ENCODE measurements at places on chromosomes 3 and 15. TPM values are rescaled to one million over a fixed set of nuclear protein-coding genes. Genes with fewer than 3 reads are reported as not detected.
A peak's percentile ranks its signal among the peaks of the same experiment; 100 is the strongest.

DNA sequence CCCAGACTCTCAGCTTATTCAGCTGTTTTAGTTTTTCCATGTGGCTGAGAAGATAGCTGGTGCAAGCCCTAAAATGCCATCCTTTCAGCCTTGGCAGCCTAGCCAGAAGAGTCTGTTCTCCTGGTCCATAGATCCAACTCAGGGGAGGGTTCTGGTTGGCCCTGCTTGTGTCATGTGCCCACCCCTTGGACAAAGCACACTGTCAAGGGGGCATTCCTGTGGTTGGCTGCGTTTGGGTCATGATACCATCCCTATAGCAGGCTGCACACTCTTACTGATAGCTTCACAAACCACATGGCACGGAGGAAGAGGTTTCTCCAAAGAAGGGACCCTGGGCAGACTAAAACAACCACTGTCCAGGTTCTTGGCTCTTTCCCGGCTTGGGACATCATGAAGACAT lies 8.4 kb upstream of the FSTL1 start:
- H3K27me3 ChIP-seq: peaks cover 12% of the 10 kb centered on the region
- peaks cover 6% of the 10 kb centered on the region for H3K4me1 ChIP-seq
- no peak overlapping the region for H3K4me3 ChIP-seq
- no peak for DNase-seq

- DNase-seq: no peak
- H3K36me3 ChIP-seq: no peaks in the 10 kb centered on the region
- H3K4me3 ChIP-seq: no peak overlapping the region
- peaks cover 27% of the 10 kb centered on the region for H3K27me3 ChIP-seq
- H3K27ac ChIP-seq: no peak overlapping the region
- H3K4me1 ChIP-seq: no peaks in the 10 kb centered on the region
Measured at GRCh38 chr15:61070111-61070901, 158.8 kb downstream of the RORA start.

- DNase-seq: no peak
- H3K36me3 ChIP-seq: no peaks in the 10 kb centered on the region
Measured at GRCh38 chr15:59996298-59997041, 7.6 kb upstream of the FOXB1 start.

- no peaks in the 10 kb centered on the region for H3K36me3 ChIP-seq
- DNase-seq: no peak
- H3K27me3 ChIP-seq: peaks cover 70% of the 10 kb centered on the region
Measured at GRCh38 chr15:58063614-58064013, 1.9 kb downstream of the ALDH1A2 start.

- no peak overlapping the region for H3K27ac ChIP-seq
- no peak overlapping the region for H3K4me3 ChIP-seq
- no peaks in the 10 kb centered on the region for H3K4me1 ChIP-seq
- no peak for DNase-seq
Measured at GRCh38 chr3:174959556-174960065, 100.5 kb downstream of the NAALADL2 start.

- no peaks in the 10 kb centered on the region for H3K27me3 ChIP-seq
- no peak for DNase-seq
- H3K4me3 ChIP-seq: no peak overlapping the region
Measured at GRCh38 chr3:147216143-147216673, 190.1 kb downstream of the ZIC4 start.

- no peak overlapping the region for H3K4me3 ChIP-seq
- H3K4me1 ChIP-seq: no peaks in the 10 kb centered on the region
- H3K36me3 ChIP-seq: no peaks in the 10 kb centered on the region
Measured at GRCh38 chr15:54707805-54708752, 488.7 kb downstream of the RSL24D1 start.

Gene FGD5
- 0.15 TPM for total RNA-seq

Gene SST
- total RNA-seq: not detected

Gene HRG
- total RNA-seq: not detected

DNA sequence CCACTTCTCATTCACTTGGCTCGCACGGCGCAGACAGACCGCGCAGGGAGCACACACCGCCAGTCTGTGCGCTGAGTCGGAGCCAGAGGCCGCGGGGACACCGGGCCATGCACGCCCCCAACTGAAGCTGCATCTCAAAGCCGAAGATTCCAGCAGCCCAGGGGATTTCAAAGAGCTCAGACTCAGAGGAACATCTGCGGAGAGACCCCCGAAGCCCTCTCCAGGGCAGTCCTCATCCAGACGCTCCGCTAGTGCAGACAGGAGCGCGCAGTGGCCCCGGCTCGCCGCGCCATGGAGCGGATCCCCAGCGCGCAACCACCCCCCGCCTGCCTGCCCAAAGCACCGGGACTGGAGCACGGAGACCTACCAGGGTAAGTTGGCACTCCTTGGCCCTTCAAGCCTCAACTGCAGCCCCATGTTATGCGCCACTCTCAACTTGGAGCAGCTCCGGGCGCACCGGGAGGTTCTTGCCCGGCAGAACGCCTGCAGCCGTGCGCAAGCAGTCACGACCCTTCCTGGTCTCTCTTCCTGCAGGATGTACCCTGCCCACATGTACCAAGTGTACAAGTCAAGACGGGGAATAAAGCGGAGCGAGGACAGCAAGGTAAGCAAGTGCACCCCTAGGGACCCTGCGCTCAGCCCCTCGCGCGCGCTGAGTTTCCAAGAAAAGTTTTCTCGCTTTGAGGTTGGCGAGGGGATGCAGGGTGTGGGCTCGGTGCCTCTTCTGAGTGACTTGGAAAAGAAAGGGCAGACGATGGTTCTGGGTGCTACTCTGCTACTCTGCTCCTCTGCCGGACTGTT lies at the start of gene BHLHE40:
Gene BHLHE40 (plus strand): TSS at position 10 of the 801 bp plus-strand sequence. CDS start 282 bp downstream, at position 292.
- DNase-seq: no peak
- H3K27me3 ChIP-seq: no peaks in the 10 kb centered on the region
- peaks cover 60% of the 10 kb centered on the region for H3K4me1 ChIP-seq
- H3K4me3 ChIP-seq: peak within 1 kb of the TSS; percentile 99
- H3K27ac ChIP-seq: peak within 1 kb of the TSS; percentile 98
- H3K36me3 ChIP-seq: peaks cover 51% of the 10 kb centered on the region

Gene CYP11A1
- total RNA-seq: not detected

Gene DISP2
- 0.60 TPM for total RNA-seq

DNA sequence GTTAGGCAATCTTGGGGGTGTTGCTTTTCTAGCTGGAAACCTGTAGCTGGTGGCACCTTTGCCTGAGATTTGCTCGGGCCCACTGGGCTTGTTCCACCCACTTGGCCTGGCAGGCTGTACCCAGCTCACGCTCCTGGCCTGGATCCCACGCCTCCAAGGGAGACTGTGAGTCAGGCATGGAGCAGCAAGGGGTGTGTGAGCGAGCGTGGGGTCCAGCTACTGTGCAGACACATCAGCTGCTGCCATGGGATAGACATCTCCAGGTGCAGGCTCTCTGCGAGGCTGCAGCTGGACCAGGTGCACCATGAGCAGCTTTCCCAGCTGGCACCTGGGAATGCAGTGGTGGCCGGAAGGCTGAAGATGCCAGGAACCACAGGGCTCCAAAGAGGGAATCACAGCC lies 36.0 kb downstream of the NR1D2 start:
- peaks cover 9% of the 10 kb centered on the region for H3K36me3 ChIP-seq
- H3K4me3 ChIP-seq: no peak overlapping the region
- no peaks in the 10 kb centered on the region for H3K4me1 ChIP-seq
- H3K27ac ChIP-seq: peak overlapping the region; percentile 5

DNA sequence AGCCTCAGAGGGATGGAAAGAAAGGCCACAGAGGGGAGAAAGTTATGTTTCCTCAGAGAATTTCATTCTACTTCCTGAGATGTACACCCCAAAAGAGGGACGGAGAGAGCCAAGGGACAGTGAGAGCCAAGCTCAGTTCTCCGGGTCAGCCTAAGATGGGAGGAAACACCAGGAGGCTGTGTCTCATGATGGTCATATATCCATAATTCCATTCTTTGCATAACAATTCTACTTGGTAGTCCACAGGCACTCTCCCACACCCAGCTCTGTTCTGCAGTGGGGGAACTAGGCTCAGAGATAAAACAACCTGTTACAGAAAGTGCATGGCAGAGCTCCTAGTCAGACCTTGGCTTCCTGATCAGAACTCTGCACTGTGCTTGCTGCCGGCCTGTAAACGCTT lies 54.4 kb downstream of the WDR76 start:
- DNase-seq: no peak
- H3K27ac ChIP-seq: peak overlapping the region; percentile 25
- H3K4me1 ChIP-seq: no peaks in the 10 kb centered on the region
- no peaks in the 10 kb centered on the region for H3K27me3 ChIP-seq

DNA sequence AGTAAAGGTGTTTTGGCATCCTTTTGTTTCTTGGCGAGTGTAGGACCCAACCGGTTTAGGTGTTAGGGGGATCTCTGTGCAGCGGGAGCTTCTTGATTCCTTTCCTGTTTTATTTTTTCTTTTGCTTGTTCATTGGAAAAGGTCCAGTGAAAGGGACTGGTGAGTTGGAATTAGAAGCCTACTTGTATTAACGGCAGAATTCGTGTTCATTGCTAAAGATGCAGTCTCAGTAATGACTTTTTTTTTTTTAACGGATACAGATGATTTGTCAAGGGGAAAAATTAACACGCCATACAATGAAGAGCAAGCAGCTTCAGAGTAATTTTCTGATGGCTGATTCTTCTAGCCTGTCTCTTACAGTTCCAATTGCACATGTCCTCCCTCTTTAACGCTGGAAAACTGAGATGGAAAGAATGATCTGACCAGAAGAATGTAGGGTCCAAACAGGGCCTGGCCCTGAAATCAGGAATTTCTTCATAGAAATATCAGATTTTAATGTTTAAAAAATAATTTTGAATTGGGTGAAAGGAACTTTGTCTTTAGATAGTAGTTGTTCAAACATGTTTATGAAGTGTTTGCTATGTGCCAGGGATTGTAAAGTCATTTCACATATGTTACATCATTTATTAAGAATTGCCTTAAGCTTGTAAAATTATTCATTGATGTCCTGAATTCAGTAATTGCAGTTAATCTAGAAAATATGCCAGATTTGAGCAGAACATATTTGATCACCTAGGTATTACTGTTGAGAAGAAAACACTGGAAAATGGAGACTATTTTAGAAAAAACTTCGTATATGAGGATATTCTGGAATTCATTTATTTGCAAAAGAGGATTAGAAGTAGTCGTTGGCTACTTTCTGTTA lies 1.4 kb downstream of the MAPK6 start:
- DNase-seq: no peak
- peaks cover 14% of the 10 kb centered on the region for H3K36me3 ChIP-seq
- H3K27me3 ChIP-seq: no peaks in the 10 kb centered on the region
- peak overlapping the region; percentile 91 for H3K4me3 ChIP-seq
- H3K4me1 ChIP-seq: peaks cover 32% of the 10 kb centered on the region
- H3K27ac ChIP-seq: peak overlapping the region; percentile 95

- DNase-seq: no peak
- H3K4me1 ChIP-seq: no peaks in the 10 kb centered on the region
- no peak overlapping the region for H3K27ac ChIP-seq
- H3K27me3 ChIP-seq: peaks cover 28% of the 10 kb centered on the region
Measured at GRCh38 chr3:149790268-149790667, 2.1 kb downstream of the ANKUB1 start.

Gene CIDEC
- total RNA-seq: not detected

GRCh38 chr3:126345231-126345630 lies 12.0 kb downstream of the KLF15 start:
- H3K27me3 ChIP-seq: no peaks in the 10 kb centered on the region
- no peaks in the 10 kb centered on the region for H3K36me3 ChIP-seq
- no peak overlapping the region for H3K4me3 ChIP-seq

Gene IL12A
- total RNA-seq: not detected

Gene ANKRD28
- 39.0 TPM for total RNA-seq

GRCh38 chr15:85489773-85490493 lies 109.5 kb downstream of the AKAP13 start:
- peaks cover 21% of the 10 kb centered on the region for H3K36me3 ChIP-seq
- H3K4me3 ChIP-seq: no peak overlapping the region
- no peak overlapping the region for H3K27ac ChIP-seq

Gene KIF15
- total RNA-seq: 73.5 TPM

Gene NR2E3
- not detected for total RNA-seq

DNA sequence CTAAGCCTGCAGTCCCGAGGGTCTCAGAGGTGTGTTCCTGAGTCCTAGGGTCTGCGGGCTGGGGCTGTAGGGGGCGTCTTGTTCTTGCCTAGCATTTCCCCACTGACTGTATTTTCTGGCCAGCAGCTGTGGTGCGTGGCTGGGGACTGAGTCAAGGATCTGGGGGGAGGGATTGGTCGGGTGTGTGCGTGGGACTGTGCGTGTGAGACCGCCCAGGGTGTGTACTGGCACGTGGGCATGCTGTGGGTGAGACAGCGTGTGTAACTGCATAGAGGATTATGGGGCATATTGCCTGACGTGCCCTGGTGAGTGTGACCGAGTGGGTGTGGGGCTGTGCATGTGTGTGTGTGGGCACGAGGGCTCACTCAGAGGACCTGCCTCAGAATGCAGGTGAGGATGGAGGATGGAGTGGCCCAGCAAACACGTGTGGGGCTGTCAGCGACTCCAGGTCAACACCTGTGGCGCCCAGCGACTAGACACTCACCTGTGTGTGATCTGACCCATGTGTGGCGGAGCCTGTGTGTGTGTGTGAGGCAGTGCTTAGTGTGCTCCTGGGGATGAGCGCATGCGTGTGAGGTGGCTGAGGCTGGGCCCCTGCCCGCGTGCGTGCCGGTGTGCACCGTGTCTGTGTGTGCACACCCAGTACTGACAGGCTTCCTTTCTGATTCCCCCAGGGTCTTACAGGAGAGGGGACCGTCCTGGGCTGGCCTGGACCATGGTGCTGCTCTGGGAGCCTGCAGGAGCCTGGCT lies 20.9 kb downstream of the FBLN2 start:
- H3K27me3 ChIP-seq: no peaks in the 10 kb centered on the region
- no peak for DNase-seq
- H3K36me3 ChIP-seq: no peaks in the 10 kb centered on the region

- H3K36me3 ChIP-seq: no peaks in the 10 kb centered on the region
- no peaks in the 10 kb centered on the region for H3K4me1 ChIP-seq
- H3K27ac ChIP-seq: no peak overlapping the region
- DNase-seq: no peak
Measured at GRCh38 chr15:78681281-78682003, 40.4 kb upstream of the CHRNB4 start.

- no peaks in the 10 kb centered on the region for H3K4me1 ChIP-seq
- no peak overlapping the region for H3K27ac ChIP-seq
- H3K27me3 ChIP-seq: no peaks in the 10 kb centered on the region
- DNase-seq: no peak
- H3K36me3 ChIP-seq: no peaks in the 10 kb centered on the region
Measured at GRCh38 chr3:117706756-117707155, 997.2 kb downstream of the TUSC7 start.

DNA sequence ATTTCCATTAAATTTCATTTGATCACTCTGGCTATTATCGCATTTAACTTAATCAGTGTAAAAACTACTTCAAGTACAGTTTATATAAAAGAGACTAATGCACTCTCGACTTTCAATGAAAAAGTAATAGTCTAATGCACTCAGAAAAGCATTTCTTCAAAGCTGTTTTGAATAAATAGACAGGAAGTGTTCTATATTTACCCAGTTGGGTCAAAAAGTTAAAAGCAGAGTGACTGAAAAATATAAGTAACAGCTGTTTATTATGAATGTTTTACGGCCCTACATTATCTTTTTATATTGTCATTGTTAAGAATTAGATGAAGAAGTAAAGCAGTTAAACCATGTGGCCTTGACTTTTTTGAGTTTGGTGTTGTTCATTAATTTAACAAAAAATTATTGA lies 391.8 kb downstream of the ZPLD1 start:
- H3K4me1 ChIP-seq: no peaks in the 10 kb centered on the region
- no peaks in the 10 kb centered on the region for H3K27me3 ChIP-seq
- no peak overlapping the region for H3K4me3 ChIP-seq

Data from activated CD4-positive, alpha-beta T cell treated with anti-CD3 and anti-CD28 coated beads, Interleukin-2, amount 10 ng/mL, durations not matched to agents 7 days and 5 days (primary cell).